ENCODE measurements at places on chromosomes 2 and 18. TPM values are rescaled to one million over a fixed set of nuclear protein-coding genes. Genes with fewer than 3 reads are reported as not detected.

The RFX8 gene
- 0.96 TPM for total RNA-seq

The ARHGAP15 gene
- total RNA-seq, result 26.2 TPM

The OTOF gene
- 0.24 TPM for total RNA-seq

The RBBP8 gene
- 15.7 TPM for total RNA-seq

The KATNAL2 gene
- total RNA-seq, result 3.2 TPM

The MPP4 gene
- total RNA-seq, result 1.0 TPM

The PLEKHH2 gene
- total RNA-seq, result 25.4 TPM

The CDH20 gene
- total RNA-seq, result not detected

DNA sequence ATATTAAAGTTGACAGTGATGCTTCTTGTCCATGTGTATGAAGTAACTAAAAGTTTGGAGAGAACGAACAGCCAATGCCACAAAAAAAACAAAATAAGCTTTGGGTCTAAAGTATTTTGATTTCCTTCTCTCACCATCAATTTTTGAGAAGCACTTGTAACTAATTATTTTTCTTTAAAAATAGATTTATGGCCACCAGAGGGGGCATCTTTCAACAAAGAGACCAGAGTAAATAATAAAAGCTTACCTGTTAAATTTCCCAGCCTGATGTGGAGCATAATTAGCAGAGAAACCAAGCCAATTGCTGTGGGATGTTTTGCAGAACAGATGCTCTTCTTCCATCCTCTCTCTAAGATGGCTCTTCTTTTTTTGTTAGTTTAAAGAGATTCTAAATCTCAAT lies 29.0 kb downstream of the LINC00305 start:
- no peak for DNase-seq

- DNase-seq, result no peak
Observed at GRCh38 chr2:239509373-239510143, 108.7 kb upstream of the HDAC4 start.

DNA sequence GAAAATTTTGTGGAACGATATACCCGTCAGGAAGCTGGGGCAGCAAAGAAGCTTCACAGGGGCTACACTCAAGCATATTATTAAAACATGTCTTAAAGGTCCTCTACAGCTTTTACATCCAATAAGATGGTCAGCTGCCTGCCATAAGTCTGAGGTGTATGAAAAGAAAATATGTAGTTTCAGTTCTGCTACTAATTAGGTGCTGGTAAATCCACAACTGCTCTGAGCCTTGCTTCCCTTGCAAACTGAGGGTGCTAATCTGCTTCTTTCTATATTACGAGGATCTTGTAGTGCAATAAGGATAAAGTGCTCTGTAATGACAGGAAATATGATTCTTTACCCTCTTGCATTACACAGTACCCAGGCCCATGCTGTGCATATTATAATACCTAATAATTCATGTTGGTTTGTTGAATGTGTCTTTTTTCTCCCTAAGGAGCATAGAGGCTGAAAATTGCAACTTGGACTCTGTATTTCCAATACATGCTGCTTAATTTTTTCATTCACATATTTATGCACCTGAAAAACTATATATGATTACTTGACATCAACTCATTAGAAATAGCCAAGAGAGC lies 14.5 kb upstream of the SLC8A1 start:
- DNase-seq, result no peak

DNA sequence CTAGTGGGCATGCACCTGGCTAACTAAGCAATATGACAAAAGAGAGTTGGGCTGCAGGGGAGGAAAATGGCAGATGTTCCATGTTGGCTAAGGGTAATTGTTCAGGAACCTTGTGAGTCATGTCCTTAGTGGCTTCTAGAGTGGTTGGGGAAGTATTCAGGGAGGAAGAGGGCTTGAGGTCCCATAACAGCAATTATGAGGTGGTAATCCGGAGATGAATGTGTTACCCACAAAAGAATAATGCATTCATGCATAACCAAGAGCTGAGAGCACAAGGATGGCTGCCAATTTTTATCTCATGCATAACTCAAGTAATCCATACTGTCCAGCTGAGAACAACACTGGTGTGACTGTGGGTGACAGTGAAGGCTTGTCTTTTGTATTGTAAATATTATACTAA lies 42.9 kb downstream of the TMEFF2 start:
- no peak for DNase-seq

- DNase-seq, result no peak
Observed at GRCh38 chr2:6113786-6114185, 421.6 kb downstream of the SOX11 start.

DNA sequence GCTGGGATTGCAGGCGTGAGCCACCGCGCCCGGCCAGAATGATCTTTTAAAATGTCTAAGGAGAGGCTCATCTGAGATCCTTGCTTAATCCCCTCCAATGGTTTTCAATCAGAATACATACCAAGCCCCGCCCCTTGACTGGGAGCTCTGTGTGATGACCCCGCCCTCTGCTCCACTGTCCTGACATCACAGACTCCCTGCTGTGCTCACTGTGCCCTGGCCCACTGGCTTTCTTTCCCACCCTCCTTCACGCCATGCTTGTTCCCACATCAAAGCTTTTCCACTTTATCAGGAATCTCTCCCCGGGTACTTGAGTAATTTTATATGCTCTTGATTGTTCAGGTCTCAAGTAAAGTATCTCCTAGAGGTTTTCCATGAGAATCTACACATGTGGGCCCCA lies 762.3 kb upstream of the ID2 start:
- no peak for DNase-seq

- no peak for DNase-seq
Observed at GRCh38 chr18:55515214-55515613, 72.8 kb downstream of the TCF4 start.

- no peak for DNase-seq
Observed at GRCh38 chr18:57807336-57808117, 4.4 kb upstream of the ATP8B1 start.

- no peak for DNase-seq
Observed at GRCh38 chr18:25883091-25883490, 207.3 kb downstream of the SS18 start.

GRCh38 chr2:34306745-34307144 lies 707.6 kb upstream of the FAM98A start:
- DNase-seq, result no peak

- DNase-seq, result peak; percentile 25
Observed at GRCh38 chr2:1626271-1626681, 118.0 kb downstream of the PXDN start.

- no peak for DNase-seq
Observed at GRCh38 chr2:152560166-152560565, 157.1 kb downstream of the PRPF40A start.

GRCh38 chr2:10891390-10891789 lies 20.3 kb upstream of the KCNF1 start:
- no peak for DNase-seq

- DNase-seq, result no peak
Observed at GRCh38 chr18:11432360-11432811, 177.0 kb upstream of the SLC35G4 start.

- DNase-seq, result no peak
Observed at GRCh38 chr2:50606145-50606544, 425.8 kb downstream of the NRXN1 start.

DNA sequence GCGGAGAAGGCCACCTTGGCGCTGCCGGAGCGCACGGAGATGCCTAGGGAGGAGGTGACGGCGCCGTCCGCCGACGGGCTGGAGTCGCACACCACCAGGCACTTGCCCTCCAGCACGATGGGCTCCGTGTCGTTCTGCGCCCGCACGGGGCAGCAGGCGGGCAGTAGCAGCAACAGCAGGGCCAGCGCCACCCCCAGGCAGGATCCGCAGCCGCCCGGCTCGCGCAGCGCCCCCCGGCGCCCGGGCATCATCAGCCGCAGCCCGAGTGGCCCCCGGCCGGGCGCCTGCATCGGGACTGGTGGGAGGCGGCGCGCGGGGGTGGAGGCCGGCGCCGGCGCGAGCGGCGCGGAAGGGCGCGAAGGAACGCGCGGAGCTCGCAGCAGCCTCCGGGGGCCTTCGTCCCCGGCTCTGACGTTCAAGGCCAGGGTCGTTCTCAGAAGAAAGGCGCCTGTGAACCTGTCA lies 2.2 kb downstream of the CBLN2 start:
- DNase-seq, result no peak

DNA sequence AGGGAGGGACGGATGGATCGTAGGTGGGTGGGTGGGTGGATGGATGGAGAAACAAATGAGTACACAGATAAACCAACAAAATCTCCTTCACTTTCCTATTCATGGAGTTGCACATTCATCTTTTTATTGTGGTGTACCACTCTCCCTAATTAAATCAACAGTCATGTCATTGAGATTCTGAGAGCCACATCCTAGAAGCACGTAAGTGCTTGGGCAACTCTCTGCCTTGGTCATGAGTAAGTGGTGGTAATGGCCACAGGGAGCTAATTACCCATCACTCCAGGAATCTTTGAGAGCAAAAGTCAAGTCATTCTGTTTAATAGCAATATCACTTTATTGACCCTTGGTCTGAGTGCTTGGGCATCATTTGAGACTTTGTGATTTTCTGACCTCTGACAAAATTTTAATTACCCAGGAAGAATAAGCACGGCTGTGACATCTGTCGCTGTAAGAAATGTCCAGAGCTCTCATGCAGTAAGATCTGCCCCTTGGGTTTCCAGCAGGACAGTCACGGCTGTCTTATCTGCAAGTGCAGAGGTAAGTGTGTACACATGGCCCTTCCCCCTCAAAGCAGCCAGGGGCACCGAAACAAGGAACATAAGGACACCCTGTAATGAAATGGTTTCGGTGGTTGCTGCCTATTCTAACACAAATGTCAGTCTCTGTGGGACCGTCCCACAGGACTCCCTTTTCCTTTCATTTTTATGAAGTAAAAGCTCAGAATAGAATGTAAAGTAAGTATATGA lies 85.9 kb downstream of the FEZ2 start:
- DNase-seq, result no peak

DNA sequence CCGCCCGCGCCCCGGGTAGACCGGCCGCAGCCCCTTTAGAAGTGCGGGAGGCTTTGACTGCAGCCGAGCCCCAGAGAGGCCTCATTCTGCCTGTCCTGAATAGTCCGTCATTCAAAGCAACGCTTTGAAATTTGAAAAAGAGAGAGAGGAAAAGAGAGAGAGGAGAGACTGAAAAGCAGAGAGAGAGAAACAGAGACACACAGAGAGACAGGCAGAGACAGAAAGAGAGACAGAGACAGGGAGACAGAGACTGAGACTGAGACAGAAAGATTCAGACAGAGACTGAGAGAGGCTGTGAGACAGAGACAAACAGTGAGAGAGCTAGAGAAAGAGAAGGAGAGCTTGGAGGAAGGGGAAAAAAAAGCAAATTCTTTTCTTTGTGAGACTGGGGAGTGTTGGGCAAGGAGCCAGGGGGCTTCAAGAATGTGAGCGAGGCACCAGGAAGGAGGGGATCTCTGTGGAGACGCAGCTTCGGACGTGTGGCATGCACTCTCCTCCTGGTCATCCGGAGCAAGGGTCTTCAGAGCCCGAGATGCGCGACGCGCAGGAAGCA lies 73.1 kb downstream of the MYCN start:
- no peak for DNase-seq

- peak; percentile 40 for DNase-seq
Observed at GRCh38 chr2:40760071-40760666, 308.3 kb upstream of the SLC8A1 start.

DNA sequence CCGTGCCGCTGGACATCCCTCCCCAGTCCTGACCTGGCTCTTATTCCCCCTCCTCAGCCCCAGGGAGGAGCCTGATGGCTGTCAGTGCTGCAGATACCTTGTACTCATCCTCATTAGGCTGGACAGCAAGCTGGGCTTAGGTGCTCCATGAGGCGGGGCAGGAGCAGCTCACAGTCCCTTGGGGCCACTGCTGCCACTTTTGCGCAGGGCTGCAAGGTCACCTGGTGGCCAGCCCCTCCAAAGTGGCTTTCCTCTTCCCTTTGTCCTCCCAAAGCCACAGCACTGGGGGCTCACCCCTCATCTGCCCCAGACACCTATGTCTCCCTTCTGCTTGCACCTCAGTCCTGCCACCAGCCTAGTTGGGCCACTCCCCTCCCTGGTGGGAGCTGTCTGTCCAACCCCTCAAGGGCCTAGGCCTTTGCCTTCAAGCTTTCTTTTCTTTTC lies 60.8 kb downstream of the FAM168B start:
- DNase-seq, result no peak

DNA sequence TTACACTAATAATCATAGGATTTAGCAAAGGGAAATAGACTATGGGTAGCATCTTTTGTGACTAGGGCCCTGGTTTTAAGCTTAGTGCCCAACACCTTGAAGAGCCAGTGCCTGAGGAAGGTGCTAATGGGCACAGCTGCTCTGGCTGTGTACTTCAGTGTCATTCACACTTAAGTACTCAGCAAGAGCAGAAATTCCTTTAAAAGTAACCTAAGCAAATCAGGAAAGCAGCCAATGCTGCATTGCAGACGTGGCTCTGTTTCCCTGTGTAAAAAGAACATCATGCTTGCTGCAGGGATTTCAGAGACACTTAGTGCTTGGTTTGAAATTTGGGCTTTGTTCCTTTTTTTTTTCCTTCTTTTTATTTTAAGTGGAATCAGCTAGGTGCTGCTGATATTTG lies 505.4 kb downstream of the SUCLG1 start:
- DNase-seq, result no peak

DNA sequence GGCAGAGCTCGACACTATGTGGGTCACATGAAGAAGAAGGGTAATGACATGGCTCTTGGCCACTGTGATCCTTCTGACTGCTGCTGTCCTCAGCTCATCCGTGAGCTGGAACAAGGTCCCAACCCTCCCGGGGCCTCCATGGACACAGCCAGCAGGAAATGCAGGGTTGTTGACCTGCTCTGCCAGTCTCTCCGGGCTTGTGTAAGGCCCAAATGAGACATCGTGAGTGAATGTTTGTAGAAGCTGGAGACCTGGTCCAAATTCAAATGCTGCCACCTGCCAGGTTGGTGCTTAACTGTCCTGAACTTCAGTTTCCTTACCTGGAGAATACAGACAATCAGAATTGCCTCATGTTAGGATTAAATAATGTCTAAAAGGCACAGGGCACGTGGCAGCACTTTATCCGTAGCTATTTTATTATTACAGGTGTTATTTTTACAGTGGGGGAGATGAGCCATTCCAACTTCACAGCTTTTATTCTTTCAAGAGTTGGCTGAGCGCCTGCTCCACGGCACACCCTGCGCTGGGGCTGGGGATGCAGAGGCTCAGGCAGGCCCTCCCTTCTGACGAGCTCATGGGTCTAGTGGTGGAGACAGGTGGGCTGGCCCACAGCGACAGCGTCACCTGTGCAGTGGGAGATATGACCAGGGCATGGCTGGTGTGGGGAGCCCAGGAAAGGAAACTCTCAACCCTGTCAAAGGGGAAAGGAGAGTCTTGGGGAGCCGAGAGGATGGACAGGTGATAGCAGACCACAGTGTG lies 15.1 kb downstream of the ARHGEF4 start:
- DNase-seq, result peak; percentile 59

- DNase-seq, result no peak
Observed at GRCh38 chr2:176383836-176384442, 114.7 kb downstream of the MTX2 start.

GRCh38 chr18:79314838-79315388 lies 80.8 kb upstream of the NFATC1 start:
- DNase-seq, result no peak

GRCh38 chr18:80252136-80252535 lies 4.8 kb upstream of the PARD6G start:
- DNase-seq, result no peak

GRCh38 chr18:48074929-48075706 lies 144.7 kb upstream of the SMAD2 start:
- DNase-seq, result no peak

GRCh38 chr2:206231669-206232286 lies 42.7 kb upstream of the ZDBF2 start:
- DNase-seq, result no peak

- no peak for DNase-seq
Observed at GRCh38 chr2:240840435-240841060, 20.5 kb upstream of the KIF1A start.

Measured in aorta (tissue), 5 donors.